ENCODE measurements at places on chromosomes 1 and 21. TPM values are rescaled to one million over a fixed set of nuclear protein-coding genes. Genes with fewer than 3 reads are reported as not detected.

Gene CRP
- total RNA-seq: not detected

Gene KCNE1
- total RNA-seq: 0.28 TPM

Gene CD5L
- total RNA-seq: not detected

Gene HRNR
- not detected for total RNA-seq

Gene NTMT2
- total RNA-seq: not detected

DNA sequence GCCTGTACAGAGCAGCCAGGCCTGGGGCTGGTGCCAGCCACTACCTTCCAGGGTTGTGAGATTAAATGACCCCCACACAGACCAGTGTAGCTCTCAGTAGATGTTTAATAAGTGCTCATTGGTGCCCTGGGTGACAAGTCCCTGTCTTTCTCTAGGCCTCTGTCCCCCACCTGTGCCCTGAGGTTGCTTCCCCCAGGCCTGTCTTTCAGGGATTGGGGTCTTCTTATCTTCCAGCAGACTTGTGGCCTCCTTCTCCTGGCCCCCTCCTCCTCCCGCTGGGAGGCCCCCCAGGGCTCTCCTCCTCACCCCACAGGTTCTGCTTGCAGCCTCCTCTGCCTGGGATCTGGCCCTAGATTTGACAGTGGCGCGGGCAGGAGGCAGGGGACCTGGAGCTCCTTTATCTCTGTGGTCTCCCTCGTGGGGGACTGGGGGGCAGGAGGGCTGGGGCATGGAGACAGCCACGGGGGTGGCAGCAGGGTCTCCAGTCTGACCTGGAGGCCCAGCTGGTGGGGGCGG, 40.3 kb downstream of the EPHA2 start:
- DNase-seq: no peak

DNA sequence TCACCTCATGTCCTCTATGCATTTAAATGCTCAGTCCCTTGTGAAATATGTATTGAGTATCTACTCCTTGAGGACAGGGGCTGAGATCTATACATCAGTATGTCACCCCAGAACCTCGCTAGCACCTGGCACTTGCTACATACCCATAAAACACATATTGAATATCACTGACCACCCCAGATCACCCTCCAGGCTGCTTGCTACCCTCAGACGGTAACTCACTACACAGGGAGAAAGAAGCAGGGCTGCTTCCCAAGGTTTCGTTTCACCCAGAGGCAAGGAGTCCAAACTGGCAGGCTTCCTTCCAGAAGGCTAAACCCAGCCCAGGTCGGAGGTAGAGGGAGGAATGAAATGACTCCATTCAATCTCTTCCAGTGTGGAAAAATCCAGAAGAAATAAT, 8.5 kb downstream of the INKA2 start:
- DNase-seq: no peak

DNA sequence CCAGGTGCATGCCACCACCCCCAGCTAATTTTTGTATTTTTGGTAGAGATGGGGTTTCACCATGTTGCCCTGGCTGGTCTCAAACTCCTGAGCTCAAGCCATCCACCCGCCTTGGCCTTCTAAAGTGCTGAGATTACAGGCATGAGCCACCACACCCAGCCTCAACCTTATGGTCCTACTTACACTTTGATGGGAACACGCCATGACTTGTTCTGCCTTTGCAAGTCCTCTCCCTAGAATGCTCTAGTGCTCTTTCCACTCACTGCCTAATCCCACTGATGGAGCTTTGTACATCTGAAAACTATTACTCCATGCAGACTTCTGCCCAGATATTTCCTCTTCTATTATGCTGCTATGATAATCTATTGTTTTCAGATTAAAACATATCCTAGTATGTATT, 174.3 kb downstream of the DAB1 start:
- DNase-seq: no peak

- no peak for DNase-seq
Observed at GRCh38 chr1:36520056-36520455, 37.3 kb upstream of the CSF3R start.

DNA sequence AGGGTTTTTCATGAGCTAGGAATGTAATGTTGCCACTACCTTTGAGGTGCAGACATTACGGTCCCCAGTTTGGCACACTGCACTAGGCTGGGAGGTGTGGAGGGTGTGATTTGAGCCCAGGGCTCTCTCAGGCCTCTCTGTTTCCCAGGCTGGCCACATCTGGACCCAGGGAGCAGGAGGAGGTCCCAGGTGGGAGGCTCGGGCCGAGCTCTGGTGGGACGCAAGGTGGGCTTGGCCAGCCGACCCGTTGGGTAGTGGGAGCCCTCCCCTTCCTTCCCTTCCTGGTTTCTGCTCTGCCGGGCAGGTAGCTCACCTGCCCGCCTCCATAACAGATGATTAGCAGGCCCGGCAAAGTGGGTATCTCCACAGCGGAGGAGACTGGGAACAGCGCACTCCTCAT, 146.2 kb upstream of the TMEM51 start:
- no peak for DNase-seq

GRCh38 chr21:34642211-34643075, 26.4 kb upstream of the CLIC6 start:
- no peak for DNase-seq

DNA sequence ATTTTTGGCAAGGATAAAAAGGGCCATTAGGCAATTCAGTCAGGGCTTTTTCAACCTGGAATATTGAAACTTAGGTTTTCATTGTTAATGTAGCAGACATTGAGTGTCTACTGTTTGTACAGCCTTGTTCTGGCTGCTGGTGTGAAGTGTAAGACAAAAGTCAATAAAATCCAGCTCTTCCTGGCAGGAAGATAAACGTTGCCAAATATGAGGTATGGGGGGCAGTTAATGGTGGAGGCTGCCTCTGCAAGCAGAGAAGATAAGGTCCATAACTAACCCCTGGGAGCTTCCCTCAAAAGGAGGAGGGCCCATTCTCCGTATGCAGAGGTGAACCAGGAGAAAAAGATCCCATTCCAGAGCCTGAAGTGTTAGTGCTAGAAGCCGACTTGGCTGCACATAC, 19.5 kb upstream of the SHE start:
- DNase-seq: no peak

GRCh38 chr1:226709953-226710352, 29.1 kb downstream of the ITPKB start:
- no peak for DNase-seq

DNA sequence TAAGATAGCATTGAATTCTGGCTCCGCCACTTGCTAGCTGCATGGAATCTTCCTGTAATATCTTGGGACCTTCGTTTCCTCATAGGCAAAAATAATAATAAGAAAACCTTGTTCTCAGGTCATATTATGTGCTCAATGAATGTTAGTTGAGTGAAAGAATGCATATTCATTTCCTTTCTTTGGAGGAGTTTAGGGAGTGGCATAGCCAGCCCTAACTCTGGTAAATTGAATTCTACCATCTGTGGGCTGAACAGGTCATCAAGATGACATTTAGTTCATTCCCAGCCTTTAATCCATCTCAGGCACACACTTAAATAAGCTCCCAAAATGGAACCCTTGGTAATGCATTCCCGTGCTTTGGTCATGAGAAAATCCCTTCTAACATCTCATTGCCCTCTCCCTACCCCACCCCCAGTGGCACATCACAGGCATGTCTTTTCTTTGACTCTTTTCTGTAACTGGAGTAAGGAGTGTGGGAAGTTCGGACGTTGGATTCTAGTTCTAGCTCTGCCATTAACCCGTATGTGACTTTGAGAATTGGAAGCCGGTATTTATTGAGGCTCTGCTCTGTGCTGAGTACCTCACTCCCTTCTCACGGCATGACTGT, 13.2 kb upstream of the MYOG start:
- DNase-seq: no peak

GRCh38 chr1:10555635-10556429, 81.1 kb downstream of the PEX14 start:
- DNase-seq: no peak

GRCh38 chr1:2582391-2582790, 4.2 kb upstream of the PRXL2B start:
- no peak for DNase-seq

DNA sequence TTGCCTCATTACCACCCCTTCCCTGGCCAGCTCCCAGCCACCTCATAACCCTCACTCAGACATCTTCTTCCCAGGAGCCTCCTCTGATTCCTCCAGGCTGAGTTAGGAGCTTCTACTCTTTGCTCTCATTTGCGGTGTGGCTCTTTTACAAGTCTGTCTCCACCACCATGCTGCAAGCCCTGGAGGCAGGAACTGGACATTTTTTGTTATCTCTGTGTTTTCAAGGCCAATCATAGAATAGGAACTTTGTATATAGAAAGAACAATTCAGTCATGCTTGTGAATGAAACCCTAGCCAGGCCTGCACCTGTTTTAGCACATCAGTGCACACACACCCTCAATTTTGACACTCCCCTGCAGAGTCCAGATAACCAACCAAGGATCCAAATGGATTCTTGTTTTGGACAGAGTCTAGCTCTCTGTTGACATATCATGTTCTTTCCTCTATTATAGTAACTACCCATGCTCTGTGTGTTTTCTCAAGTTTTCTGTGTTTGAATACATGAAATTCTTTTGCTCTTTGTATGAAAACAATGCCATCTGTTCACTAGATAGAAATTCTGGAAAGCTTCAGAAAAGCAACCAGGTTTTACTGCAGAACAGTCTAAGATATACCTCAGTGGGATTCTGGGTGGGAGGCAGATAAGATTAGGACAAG, 60.9 kb upstream of the ZNF648 start:
- no peak for DNase-seq

- DNase-seq: no peak
Observed at GRCh38 chr1:167463080-167463479, 55.2 kb downstream of the CD247 start.

GRCh38 chr1:224736619-224737352, 120.7 kb downstream of the CNIH3 start:
- DNase-seq: no peak

All from H9 (cell line).